Astrocyte (in vitro differentiated cells and primary cell): ENCODE measurements at places on chromosomes 5 and 9.

DNA sequence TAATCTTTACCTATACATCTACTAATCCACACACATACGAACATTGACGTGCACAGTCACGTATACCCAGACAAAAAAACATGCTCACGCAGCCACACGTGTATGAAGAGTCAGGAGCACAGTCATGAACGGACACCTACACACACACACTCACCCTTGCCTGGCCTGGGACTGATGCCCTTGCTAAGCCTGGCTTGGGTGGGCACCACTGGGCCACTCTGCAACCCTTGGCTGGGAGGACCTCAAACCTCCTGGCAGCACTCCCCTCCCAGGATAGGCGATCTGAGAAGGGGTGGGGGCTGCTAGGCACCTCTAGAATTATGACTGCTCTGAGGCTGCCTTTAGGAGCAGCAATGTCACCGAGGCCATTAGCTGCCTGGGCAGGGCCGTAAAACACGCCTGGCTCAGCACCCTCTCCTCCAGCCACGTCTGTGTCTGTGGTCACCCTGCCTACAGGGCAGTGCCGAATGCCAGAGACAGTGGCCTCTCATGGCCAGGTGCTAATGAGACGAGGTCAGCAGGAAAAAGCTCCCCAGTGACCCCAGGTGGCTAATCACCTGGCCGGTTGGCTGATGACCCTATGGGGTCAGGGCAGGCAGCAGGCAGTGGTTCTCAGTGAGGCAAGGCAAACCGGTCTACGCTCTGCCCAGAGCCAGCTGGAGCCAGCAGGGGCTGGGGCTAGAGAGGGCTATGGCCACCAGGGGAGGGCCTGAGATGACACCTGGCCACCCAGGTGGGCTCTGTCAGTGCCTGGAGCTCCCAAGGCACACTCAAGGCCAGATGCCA lies 33.7 kb upstream of the MVB12B start:
- no peak overlapping the region for H3K27ac ChIP-seq
- H3K4me1 ChIP-seq, result no peaks in the 10 kb centered on the region
- no peak overlapping the region for H3K4me3 ChIP-seq
- no peaks in the 10 kb centered on the region for H3K36me3 ChIP-seq
- DNase-seq, result no peak
- H3K27me3 ChIP-seq, result peaks cover 2% of the 10 kb centered on the region

- H3K36me3 ChIP-seq, result no peaks in the 10 kb centered on the region
- H3K27ac ChIP-seq, result no peak overlapping the region
- no peaks in the 10 kb centered on the region for H3K4me1 ChIP-seq
- H3K4me3 ChIP-seq, result no peak overlapping the region
Observed at GRCh38 chr5:64947031-64947430, 178.3 kb downstream of the CWC27 start.

DNA sequence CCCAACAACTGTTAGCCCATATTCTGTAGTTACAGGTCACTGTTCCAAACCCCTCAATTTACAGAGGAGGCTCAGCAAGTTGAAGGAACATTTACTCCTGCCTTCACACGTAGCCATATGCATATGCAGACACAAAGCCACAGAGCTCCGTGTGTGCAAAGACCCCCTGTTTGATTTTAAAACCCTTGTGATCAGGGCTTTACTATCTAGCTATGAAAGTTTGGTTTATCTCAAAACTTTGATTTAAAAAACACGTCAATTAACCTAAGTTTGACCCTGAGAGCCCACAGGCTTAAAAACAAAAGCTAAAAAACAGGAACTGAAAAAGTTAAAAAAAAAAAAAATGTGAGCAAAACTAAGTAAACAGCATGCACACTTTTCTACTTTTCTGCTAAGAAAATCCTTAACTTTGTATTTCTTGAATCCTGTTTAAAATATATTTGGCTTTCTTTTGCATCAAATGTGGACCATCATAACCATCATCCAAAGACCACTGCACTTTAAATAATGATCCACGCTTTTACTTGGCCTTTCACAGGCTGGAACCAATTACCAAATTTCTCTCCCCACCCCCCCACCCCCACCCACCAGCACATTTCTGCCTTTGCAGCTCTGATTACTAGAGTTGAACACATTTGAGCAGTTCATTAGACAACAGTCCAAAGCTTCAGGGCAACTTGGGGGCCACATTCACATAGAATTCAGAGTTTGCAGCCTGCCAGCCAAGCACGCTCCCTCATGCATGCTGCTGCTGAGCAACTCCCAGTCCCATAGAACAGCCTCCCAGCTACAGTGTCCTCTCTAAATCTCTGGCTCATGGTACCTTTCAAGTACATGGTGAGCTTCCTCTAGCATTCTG lies 128.8 kb upstream of the MAP3K1 start:
- H3K36me3 ChIP-seq, result no peaks in the 10 kb centered on the region
- H3K4me1 ChIP-seq, result peaks cover 2% of the 10 kb centered on the region
- no peak overlapping the region for H3K4me3 ChIP-seq
- DNase-seq, result no peak

GRCh38 chr5:98031926-98032325 lies 741.5 kb upstream of the RGMB start:
- no peaks in the 10 kb centered on the region for H3K4me1 ChIP-seq
- no peak for DNase-seq
- H3K27me3 ChIP-seq, result no peaks in the 10 kb centered on the region
- H3K36me3 ChIP-seq, result no peaks in the 10 kb centered on the region
- no peak overlapping the region for H3K4me3 ChIP-seq
- no peak overlapping the region for H3K27ac ChIP-seq

GRCh38 chr5:143229896-143230675 lies 173.4 kb downstream of the NR3C1 start:
- H3K4me3 ChIP-seq, result no peak overlapping the region
- H3K27me3 ChIP-seq, result no peaks in the 10 kb centered on the region
- no peaks in the 10 kb centered on the region for H3K36me3 ChIP-seq

DNA sequence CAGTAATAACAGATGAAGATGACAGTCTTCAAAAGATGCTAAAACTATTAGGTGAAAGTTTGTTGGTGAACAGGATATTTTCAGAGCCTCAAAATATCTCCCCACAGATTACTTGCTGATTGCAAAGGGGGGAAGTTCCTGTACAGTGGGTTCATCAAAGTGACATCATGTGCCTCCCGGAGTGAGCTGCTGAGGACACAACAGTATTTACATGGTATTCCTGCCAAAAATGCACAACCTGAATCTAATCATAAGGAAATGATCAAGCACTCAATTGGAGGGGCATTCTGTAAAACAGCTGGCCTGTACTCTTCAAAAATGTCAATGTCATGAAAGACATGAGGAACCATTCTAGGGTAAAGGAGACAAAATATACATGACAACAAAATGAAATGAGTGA lies 18.9 kb upstream of the GLIS3 start:
- H3K4me1 ChIP-seq, result no peaks in the 10 kb centered on the region
- no peaks in the 10 kb centered on the region for H3K36me3 ChIP-seq
- H3K27ac ChIP-seq, result no peak overlapping the region
- no peak overlapping the region for H3K4me3 ChIP-seq

- no peaks in the 10 kb centered on the region for H3K36me3 ChIP-seq
- peak; percentile 41 for DNase-seq
- H3K4me1 ChIP-seq, result peaks cover 12% of the 10 kb centered on the region
- H3K27ac ChIP-seq, result peak overlapping the region; percentile 55
Observed at GRCh38 chr5:59065554-59065953, 482.7 kb downstream of the RAB3C start.

- H3K4me3 ChIP-seq, result no peak overlapping the region
- H3K36me3 ChIP-seq, result no peaks in the 10 kb centered on the region
- H3K27me3 ChIP-seq, result no peaks in the 10 kb centered on the region
- H3K27ac ChIP-seq, result no peak overlapping the region
- no peak for DNase-seq
Observed at GRCh38 chr5:107985144-107985543, 314.4 kb upstream of the EFNA5 start.

GRCh38 chr9:116060631-116061030 lies 93.0 kb upstream of the PAPPA start:
- H3K4me3 ChIP-seq, result no peak overlapping the region
- H3K27me3 ChIP-seq, result no peaks in the 10 kb centered on the region
- DNase-seq, result no peak
- H3K4me1 ChIP-seq, result no peaks in the 10 kb centered on the region
- no peaks in the 10 kb centered on the region for H3K36me3 ChIP-seq

GRCh38 chr5:96065685-96066385 lies 104.2 kb upstream of the ELL2 start:
- peaks cover 23% of the 10 kb centered on the region for H3K4me1 ChIP-seq
- DNase-seq, result no peak
- H3K27ac ChIP-seq, result no peak overlapping the region
- H3K4me3 ChIP-seq, result no peak overlapping the region
- no peaks in the 10 kb centered on the region for H3K36me3 ChIP-seq
- no peaks in the 10 kb centered on the region for H3K27me3 ChIP-seq

- DNase-seq, result no peak
- H3K36me3 ChIP-seq, result no peaks in the 10 kb centered on the region
- peaks cover 28% of the 10 kb centered on the region for H3K4me1 ChIP-seq
- no peaks in the 10 kb centered on the region for H3K27me3 ChIP-seq
- H3K27ac ChIP-seq, result no peak overlapping the region
Observed at GRCh38 chr5:78568212-78568611, 80.4 kb downstream of the LHFPL2 start.

DNA sequence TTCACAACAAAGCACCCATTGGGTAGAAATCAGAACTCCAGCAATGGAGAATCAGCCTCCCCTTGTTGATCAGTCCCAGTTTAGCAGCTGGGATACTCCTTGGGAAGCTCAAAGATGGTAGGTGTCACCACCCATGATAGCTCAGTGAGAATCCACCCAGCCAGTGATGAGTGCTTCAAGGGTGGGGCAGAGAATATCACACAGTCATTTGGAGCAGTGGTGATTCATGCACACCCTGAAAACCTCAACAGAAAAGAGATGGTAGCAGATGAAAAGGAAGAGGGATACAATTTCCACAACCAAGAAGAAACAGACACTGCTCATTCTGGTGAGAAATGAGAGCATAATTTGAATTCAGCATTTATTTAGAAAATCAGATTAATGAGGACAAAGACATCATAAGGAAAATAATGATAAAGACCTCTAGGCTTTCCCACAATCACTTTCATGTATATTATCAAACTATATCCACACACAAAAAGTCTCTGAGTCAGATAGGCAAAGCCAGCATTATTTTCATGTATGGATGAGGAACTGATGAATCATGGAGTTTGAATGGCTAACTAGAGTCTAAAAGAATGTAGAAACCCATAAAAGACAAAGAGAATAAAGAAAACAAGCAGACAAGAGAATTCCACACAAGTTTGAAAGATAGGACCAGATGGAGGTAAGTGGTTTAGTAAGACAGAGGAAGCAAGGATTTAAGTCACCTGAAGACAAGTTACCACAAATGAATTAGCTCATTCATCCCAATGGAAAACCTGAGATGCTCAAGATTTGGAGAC lies 82.9 kb downstream of the FEM1C start:
- H3K27me3 ChIP-seq, result no peaks in the 10 kb centered on the region
- peak overlapping the region; percentile 29 for H3K4me3 ChIP-seq
- peak; percentile 92 for DNase-seq
- peaks cover 27% of the 10 kb centered on the region for H3K4me1 ChIP-seq

GRCh38 chr9:134680393-134681060 lies 38.9 kb downstream of the COL5A1 start:
- no peak for DNase-seq
- H3K36me3 ChIP-seq, result peaks cover 3% of the 10 kb centered on the region
- H3K4me1 ChIP-seq, result peaks cover 42% of the 10 kb centered on the region

DNA sequence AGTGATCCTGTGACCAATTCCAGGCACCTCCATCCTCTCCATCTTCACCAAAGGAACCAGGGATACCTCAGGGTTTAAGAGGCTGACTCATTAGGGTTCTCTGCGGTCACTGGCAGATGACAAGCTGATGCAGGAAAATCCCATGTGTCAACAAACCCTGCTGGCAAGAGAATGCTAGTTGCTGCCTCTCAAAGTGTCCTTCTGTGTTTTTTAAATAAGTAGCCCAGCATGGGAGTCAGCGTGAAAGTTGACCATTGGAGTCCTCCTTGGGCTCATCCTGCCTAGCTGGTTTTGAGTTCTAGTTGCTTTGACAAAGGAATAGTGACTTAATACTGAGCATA lies 200.2 kb downstream of the SLIT3 start:
- H3K27ac ChIP-seq, result no peak overlapping the region
- peak; percentile 78 for DNase-seq
- no peaks in the 10 kb centered on the region for H3K4me1 ChIP-seq
- no peak overlapping the region for H3K4me3 ChIP-seq
- no peaks in the 10 kb centered on the region for H3K36me3 ChIP-seq

GRCh38 chr5:171667341-171668096 lies 118.1 kb upstream of the SMIM23 start:
- no peak overlapping the region for H3K4me3 ChIP-seq
- H3K27ac ChIP-seq, result peak overlapping the region; percentile 71
- H3K36me3 ChIP-seq, result no peaks in the 10 kb centered on the region
- no peaks in the 10 kb centered on the region for H3K27me3 ChIP-seq

GRCh38 chr9:127175764-127176163 lies 53.3 kb upstream of the ANGPTL2 start:
- peaks cover 2% of the 10 kb centered on the region for H3K27me3 ChIP-seq
- H3K4me3 ChIP-seq, result no peak overlapping the region
- no peaks in the 10 kb centered on the region for H3K4me1 ChIP-seq
- no peak overlapping the region for H3K27ac ChIP-seq

GRCh38 chr5:171295299-171295698 lies 13.7 kb upstream of the TLX3 start:
- DNase-seq, result peak; percentile 32
- no peak overlapping the region for H3K4me3 ChIP-seq
- H3K36me3 ChIP-seq, result no peaks in the 10 kb centered on the region
- no peaks in the 10 kb centered on the region for H3K27me3 ChIP-seq

- H3K36me3 ChIP-seq, result no peaks in the 10 kb centered on the region
- DNase-seq, result no peak
- H3K4me3 ChIP-seq, result no peak overlapping the region
- no peaks in the 10 kb centered on the region for H3K4me1 ChIP-seq
- H3K27ac ChIP-seq, result no peak overlapping the region
- peaks cover 15% of the 10 kb centered on the region for H3K27me3 ChIP-seq
Observed at GRCh38 chr9:86645303-86645702, 291.1 kb upstream of the TUT7 start.

GRCh38 chr9:12723409-12724028 lies 30.3 kb downstream of the TYRP1 start:
- peaks cover 8% of the 10 kb centered on the region for H3K4me1 ChIP-seq
- H3K4me3 ChIP-seq, result no peak overlapping the region
- H3K27me3 ChIP-seq, result no peaks in the 10 kb centered on the region
- no peak for DNase-seq
- H3K36me3 ChIP-seq, result no peaks in the 10 kb centered on the region

- H3K4me3 ChIP-seq, result no peak overlapping the region
- no peaks in the 10 kb centered on the region for H3K4me1 ChIP-seq
- no peaks in the 10 kb centered on the region for H3K27me3 ChIP-seq
Observed at GRCh38 chr5:126460977-126461376, 37.8 kb downstream of the GRAMD2B start.

DNA sequence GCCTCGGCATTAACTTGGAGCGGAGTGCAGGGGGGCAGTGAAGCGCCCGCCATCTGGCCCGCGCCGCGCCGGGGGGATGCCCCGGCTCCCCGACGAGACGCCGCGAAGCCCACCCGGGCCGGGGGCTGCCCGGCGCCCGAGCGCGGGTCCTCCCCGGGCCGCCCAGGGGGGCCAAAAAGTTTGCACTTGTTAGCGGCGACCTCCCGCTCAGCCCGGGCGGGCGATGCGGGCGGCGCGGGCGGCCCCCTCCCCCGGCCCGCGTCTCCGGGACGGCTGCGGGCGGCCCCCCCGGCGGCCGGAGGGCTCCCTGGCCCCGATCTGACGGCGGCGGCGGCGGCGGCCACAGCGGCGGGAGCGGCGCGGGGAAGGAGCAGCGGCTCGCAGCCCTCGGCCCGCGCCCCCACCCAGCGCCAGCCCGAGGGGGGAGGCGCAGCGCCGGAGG lies at the start of gene NTNG2:
NTNG2 (plus strand) TSS at position 316 of the 442 bp plus-strand sequence. CDS start 4,774 bp downstream, outside the sequence.
- H3K27ac ChIP-seq, result no peak within 1 kb of the TSS
- DNase-seq, result no peak
- H3K4me3 ChIP-seq, result peak within 1 kb of the TSS; percentile 80
- peaks cover 69% of the 10 kb centered on the region for H3K27me3 ChIP-seq

- H3K4me3 ChIP-seq, result no peak overlapping the region
- DNase-seq, result no peak
- H3K4me1 ChIP-seq, result no peaks in the 10 kb centered on the region
- H3K36me3 ChIP-seq, result no peaks in the 10 kb centered on the region
- no peak overlapping the region for H3K27ac ChIP-seq
- H3K27me3 ChIP-seq, result no peaks in the 10 kb centered on the region
Observed at GRCh38 chr5:21164425-21164824, 1176.4 kb upstream of the CDH18 start.
